ENCODE measurements at places on chromosomes 7 and 10.

DNA sequence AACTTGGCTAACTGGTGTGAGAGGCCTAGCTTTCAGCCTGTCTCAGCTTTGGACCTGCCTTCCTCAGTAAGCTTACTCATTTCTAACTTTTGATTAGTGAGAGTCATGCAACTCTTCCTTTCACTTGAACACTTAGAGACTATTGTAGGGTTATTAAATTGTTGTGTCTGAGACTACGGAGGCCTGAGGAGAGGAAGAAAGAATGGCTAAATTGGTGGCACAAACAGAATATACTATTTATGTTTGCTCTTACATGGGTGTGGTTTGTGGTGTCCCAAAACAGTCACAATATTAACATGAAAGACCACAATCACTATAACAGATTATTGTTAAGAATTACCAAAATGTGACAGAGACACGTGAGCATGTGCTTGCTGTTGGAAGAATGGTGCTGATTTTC lies 82.1 kb downstream of the TRIM24 start:
- DNase-seq = no peak

DNA sequence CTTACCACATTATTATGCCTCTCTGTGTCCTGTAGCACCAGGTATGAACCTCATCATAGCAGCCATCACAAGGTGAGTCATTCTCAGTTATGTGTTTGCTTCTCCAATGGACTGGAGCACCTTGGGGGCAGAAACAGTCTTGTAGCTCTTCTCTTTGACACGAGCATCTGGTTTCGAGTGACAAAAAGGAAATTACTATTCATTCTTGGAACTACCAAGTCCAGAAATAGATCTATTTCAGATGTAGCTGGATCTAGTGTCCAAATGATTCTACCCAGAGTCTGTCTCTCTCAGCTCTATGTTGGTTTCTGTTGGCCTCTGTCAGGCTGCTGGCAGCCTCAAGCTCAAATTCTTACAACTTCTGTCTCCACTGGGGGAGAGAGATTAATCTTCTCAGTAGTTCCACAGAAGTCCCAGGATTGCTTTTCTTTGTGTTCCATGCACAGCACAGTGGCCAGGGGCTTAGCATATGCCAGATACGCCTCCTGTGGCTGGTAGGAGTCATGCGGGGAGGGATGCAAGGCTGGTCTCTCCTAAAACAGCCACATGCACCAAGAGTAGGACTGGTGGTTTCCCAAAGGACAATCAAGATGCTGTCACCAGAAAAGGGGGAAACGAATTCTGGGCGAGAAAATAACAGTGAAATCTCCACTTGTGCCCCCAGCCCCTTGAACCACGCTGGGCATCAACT lies 37.2 kb upstream of the PAPSS2 start:
- DNase-seq = no peak

- DNase-seq = peak; percentile 68
Measured at GRCh38 chr10:51389415-51390321, 309.7 kb downstream of the CSTF2T start.

DNA sequence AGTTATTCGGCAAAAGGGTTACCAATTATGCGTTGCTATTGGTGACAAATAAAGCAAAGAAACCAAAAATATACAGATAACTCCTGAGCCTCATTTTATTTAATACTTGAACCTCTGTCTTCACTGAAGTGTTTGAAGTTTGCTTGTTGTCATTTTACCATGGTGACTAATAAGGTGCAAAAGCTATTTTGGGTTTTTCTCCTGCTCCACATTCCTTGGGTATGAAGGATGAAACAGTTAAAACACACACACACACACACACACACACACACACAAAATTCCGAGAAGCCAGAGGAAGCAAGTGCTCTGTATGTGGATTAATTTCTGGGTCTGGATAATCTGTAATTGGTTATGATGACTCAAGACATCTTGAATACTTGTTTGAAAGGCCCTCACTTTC lies 246.5 kb downstream of the COBL start:
- no peak for DNase-seq

- DNase-seq = no peak
Measured at GRCh38 chr7:116710764-116711452, 38.9 kb downstream of the MET start.

- DNase-seq = peak; percentile 36
Measured at GRCh38 chr10:119654540-119654939, 3.4 kb downstream of the BAG3 start.

DNA sequence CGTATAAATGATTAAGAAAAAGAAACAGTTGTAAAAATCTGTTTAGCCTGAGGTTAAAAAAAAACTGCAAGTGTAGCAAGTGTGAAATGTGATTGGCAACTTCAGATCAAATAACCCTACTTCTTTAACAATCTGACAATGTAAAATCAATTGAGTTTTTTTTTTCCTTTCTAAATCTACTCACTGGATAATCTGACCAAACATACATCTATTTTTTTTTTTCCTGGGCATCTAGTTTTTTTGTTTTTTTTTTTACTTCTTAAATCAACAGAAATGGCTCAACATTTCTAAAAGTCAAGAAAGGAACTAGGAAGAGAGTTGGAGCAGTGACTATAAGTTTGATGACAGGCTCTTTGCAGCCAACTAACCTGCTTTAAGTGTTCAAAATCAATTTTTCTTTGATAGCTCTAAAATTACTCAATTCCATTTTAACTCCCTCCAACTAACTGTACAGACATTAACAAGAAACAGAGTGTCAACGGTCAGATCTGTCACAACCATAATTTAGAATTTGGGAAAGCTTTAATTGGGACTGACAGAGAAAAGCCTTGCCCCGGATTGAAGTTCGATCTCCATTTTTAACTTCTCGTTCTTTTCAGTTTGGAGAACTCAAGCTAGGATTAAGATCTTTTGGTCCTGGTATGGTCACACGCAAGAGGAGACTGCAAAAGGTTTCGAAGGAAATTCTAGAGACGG lies 1.2 kb downstream of the ARL3 start:
- no peak for DNase-seq

- DNase-seq = no peak
Measured at GRCh38 chr10:119515511-119516045, 26.9 kb downstream of the RGS10 start.

DNA sequence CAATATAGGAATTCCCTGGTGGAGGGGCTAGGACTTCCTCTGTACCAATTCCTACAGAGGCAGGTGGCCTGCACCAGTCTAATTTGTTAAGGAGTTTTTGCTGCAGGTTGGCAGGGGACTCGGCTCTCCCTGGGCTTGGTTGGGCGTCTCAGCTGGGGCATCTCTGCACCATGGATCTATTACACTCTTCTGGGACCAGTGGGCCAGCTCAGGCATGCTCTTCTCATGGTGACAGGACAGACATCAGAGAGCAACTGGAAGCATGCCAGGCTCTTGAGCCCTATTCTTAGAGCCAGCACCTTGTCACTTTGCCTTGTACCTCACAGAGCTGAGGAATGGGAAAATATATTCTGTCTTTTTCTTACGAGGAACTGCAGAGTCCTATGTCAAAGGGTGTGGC lies 74.6 kb downstream of the SH2D4B start:
- no peak for DNase-seq

DNA sequence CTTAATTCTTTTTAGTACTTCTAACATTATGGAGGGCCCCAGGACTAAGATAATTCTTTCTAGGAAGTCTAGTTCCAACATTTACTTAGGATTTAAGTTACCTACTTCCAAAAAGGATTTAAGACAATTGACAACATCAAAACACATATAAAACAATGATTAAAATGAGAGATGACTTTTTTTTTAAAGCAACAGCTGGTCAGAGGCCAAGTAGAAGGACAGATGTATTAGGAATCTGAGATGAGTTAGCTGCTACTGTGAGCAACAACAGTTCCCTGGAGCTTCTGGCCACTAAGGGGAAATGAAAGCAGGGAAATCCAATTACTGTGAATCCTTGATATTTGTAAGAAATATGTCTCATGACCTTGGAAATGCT lies 222.3 kb downstream of the PHTF2 start:
- no peak for DNase-seq

DNA sequence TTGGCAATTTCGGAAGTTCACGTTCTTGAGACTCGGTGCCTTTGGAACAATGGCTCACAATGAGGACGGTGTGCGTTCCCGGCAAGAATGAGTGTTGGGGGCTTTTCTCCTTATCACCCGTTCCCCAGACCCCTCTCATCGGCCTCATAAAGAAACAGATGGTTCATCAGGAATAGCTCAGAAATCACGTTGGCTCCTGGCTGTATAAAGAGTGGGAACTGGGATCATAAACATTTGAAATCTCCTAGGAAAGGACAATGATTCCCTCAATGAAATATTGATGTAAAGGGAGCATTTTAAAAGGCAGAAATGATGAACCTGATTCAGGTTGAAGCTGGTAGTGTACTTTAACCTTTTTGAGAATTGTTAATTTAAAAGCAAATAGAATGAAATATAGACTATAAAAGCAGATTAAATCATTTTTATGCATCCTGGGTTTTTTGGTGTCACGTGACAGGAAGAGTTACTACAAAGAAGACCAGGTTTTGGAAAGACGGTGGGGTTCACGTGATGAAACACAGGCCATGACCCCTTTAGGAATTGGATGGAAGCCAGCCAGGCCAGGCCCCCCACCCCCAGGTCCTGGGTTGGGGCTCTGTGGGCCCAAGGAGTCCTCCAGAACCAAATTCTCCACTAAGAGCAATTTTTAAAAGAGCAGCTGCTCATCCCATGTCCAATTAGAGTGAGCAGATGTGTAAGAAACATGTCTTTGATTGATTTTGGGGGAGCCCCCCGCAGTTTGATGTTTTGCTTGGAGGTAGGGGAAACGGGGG lies 63.0 kb downstream of the CUX1 start:
- no peak for DNase-seq

GRCh38 chr10:76920581-76920980 lies 717.0 kb downstream of the KCNMA1 start:
- no peak for DNase-seq

DNA sequence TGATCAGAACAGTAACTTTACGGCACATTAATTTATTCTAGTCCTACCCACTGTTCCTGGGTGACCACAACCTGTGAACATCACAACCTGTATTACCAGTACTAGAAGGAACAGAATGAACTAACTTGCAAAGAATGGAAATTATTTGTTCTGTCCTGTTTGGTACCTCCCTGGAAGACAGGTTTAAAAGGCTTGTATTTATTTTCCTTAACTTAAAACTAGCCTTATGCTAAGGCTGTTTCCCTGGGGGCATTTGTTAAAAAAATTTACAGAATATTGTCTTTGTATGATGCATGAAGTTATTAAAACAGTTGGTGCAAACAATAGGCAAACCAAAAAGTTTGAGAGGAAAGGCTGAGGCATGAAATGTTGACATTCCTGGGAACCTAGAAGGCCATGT lies 132.7 kb downstream of the DNAJC1 start:
- no peak for DNase-seq

DNA sequence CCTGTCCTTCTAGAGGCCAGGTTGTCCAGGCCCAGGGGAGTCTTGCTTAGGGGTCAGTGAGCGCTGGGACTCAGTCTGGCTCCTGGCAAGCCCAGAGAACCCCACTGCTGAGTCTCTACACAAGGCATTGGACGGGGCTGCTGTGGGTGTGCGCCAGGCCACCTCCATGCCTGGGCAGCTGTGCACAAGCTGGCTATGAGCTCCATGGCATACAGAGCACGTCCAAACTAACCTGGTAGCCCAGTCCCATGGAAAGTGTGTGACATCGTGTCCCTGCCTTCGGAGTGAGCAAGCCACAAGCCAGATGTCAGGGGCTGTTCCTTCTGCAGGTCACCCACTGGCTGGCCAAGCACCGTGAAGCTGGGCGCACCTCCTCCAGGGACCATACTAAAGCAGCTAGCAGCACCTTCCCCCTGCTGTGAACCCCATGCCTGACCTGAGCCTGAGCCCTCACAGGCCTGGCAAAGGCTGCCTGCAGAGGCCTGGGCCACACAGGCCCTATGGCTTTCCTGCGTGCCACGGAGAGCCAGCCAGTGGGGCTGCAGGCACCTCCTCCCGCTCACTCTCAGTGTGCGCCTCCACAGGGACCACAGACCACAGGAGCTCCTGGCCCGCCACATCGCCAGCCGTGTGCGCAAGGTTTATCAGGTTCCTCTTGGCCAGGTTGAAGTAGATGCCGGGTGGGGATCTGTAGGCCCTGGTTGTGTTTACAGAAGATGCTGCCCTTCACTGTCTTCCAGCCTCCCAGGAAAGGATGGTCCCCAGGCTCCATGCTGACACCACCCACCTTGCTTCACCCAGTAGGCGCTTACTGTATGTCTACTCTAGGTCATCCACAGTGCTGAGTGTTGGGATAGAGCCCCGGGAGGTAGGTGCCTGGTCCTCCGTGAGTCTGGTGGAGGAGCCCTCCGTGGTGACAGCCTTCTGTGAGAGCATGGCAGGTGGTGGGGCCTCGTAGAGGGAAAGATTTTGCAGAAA lies 219.7 kb downstream of the EBF3 start:
- DNase-seq = no peak

DNA sequence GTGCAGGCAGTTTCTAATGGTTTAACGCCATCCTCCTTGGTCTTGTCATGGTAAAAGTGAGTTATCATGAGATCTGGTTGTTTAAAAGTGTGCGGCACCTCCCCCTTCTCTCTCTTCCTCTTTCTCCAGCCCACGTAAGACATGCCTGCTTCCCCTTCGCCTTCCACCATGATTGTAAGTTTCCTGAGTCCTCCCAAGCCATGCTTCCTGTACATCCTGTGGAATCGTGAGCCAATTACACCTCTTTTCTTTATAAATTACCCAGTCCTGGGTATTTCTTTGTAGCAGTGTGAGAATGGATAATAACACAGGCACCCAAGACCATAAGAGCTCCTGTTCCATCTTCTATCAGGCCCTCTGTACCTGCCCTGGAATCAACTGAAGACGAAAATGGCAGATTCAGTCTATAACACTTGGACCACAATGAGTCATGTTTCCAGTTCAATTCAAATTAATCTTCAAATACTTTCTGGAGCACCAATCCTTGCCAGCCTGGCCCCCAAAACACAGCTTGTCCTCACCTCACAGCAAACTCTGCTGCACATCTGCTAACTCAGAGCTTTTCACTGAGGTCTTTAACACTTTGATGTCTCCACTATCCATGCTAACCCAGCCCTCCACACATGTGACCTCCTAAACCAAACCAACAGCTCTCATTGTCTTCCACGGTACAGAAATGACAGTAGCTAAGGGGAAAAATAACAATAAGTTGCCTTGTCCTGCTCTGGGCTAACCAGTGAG lies 73.2 kb downstream of the SFMBT2 start:
- DNase-seq = no peak

DNA sequence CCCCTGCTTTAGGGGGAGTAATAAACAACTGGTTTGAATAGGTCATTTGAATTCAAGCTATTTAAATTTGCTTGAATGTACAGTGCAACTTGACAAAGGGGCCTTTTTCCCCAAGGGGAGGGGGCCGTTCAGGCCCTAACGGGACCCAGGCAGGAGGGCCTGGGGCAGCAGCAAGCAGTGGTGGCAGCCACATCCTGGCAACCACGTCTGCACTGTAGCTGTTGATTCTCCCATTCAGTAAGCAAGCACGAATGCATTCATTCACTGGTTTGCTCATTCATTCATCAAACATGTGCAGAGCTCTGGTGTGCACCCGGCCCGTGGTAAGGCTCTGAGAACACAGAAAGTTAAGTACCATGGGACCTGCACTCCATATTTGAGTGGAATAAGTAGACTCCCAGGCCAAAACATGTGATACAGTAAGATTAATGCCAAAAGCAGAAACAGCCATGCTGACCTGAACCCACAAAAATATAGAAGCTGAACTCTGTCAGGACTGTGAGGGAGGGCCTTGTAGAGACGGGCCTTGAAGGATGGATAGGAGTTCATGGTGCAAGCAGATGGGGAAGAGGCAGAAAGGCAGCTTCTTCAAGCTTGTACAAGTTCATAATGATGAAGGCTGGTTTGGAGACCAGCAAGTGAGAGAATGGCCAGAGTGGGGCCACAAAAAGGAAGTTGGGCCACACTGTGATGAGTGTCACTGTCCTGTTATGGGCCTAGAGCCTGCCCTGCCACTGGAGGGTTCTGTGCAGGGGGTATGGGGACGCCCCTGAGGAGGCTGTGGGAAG lies 29.3 kb upstream of the C10orf53 start:
- DNase-seq = no peak

Measured in BE2C (cell line).